ENCODE measurements at places on chromosomes 2 and 18.

DNA sequence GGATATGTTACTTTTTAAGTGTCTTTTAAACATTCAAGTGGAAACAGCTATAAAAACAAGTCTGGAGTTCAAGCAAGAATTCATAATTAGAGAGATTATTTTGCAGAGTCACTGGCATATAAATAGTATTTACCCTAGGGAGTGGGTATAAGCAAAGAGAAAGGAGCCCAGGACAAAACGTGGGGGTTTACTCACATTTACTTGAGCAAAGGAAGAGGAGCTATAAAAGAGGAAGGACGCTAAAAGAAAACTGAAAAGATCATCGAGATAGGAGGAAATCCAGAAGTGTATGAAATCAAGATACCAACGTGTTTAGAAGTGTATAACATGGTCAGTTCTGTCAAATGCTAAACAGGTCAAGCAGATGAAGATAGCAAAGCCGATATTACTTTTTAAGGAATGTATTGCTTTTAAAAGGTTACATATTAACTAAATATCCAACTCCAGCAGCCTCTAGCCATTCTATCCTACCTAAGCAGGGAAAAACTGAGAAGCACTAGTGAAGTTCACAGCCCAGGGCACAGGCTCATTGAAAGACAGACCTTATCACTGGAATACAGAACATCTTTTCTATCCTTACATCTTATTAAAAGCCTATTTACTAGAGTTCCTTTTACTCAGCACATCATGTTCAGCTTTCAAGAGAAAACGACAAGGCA is 8.6 kb downstream of the KANSL1L start:
- no peak for DNase-seq

DNA sequence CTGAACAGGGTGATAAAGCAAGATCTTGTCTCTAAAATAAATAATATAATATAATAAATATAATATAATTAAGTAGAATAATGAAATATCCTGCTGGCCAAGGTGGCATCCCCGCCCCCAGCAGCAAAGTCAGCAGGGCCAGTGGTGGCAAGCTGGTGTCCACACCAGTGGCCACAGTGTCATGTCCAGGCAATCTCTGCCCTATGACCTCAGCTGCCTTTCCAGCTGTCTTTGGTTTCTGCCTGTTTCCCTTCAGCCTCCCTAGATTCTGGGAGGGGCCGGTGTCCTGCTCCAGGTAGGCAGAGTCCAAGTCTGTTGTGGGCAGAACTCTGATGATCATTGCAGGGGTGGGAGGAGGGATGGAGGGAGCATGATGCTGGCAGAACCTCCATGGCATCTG is 16.2 kb upstream of the STEAP3 start:
- no peak for DNase-seq

GRCh38 chr2:180842461-180842860 is 137.9 kb upstream of the UBE2E3 start:
- DNase-seq = no peak

DNA sequence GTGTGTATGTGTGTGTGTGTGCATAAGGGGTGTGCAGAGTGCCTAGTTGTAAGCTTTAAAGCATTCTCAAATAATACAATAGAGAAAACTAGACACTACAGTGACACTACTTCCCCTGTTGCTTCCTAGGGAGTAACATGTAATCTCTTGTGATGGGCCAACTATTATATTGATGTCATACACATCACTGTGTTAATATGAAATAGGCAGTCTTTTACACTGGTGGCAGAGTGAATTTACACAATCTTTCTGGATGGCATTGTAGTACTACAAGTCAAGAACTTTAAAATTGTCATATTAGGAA is 488.0 kb upstream of the ZEB2 start:
- no peak for DNase-seq

DNA sequence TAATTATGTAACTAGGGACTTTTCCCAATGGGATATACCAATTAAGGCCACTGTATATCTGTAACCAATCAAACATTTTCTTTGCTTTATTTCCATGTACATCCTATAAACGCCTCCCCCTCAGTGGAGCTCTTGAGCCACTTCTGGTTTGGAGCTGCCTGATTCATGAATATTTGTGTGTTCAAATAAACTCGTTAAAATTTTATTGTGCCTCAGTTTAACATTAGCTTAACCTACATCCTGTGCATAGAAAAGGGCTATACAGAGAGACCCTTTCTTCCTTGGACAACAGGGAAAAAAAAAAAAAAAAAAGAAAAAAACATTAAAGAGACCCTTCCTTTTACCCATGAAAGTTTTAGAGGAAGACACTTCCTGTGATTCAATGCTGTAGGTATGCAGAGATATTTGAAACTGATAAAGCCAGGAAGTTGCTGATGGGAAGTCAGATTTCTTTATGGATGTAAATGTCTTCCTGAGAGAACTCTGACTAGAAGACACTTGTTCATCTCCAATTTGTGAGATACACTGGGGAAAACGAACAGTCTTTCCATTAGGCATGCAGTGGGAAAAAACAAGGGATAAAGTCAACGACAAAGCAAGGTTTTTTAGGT is 614.6 kb upstream of the SOX11 start:
- no peak for DNase-seq

DNA sequence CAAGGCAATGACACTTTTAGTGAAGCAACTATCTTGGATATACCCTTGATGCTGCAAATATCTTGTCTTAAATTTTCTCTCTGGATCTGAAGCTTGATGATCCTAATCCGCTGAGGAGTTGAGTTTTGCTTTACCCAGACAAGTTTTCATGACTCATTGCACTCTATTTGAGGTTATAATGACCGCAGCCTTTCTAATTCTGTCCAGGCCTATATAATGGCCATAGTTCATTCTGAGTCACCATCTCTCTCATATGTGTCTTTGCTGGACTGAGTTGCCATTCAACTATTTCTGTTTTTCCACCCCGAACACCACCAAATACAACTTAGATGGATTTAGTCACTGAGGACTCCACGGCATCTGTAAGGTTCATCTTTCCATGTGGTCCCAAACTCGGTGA is 802.1 kb upstream of the FAM98A start:
- no peak for DNase-seq

- no peak for DNase-seq
Observed at GRCh38 chr2:107807988-107808387, 18.7 kb upstream of the RGPD4 start.

- no peak for DNase-seq
Observed at GRCh38 chr18:79902075-79902474, 49.4 kb downstream of the SLC66A2 start.

DNA sequence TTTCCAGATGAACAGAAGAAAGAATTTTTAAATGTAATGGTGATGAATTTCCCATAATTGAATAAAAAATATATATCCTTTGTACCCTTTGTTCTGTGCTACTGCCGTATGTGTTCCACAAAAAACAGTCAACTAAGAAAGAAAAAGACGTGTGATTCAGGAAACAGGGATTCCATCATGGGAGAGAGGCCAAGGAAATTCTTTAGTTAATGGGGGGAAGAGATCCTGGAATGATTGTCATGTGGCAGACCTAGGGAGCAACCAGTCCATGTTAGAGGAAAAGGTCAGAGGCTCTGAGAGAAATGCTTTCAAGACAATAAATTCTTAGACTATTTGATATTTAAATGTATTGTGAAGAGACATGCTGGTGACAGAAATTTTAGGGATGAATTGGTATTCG is 76.6 kb downstream of the CPO start:
- no peak for DNase-seq

- DNase-seq = no peak
Observed at GRCh38 chr2:112548980-112549379, 6.7 kb downstream of the POLR1B start.

- DNase-seq = no peak
Observed at GRCh38 chr18:72160510-72161445, 383.4 kb downstream of the CBLN2 start.

DNA sequence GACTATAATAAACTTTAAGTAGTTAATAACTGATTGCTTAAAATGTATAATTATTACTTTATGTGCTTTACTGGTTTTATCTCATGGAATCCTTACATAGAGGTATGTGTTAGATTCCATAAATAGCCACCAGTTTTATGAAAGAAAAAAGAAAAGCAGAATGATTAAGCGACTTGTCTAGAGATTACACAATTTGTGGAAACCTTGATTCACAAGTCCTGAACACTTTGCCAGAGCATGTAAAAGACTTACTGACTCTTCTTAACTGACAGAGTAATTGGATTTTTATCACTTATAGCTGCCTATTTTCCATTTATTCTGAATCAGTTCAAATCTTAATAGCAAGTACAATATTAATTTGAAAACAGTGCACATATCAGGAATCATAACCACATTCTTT is 448.7 kb upstream of the NETO1 start:
- DNase-seq = no peak

DNA sequence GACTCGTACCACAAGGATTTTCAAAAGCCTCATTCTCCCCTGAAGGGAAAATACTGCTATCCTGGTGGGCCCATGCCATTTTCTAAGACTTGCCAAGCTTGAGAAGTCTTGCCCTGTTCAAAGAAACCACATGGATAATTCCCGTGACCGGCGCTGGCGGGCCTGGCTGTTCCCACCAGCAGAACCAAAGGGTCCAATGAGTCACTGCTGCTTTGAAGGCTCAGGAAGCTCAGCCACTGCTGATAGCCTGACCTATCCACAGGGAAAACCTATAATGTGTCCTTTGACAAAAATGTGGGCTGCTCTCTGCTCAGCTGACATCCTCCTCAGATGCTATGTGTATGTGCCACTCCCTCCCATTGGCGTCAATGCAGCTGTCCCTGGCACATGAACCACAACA is 137.9 kb upstream of the RAB12 start:
- no peak for DNase-seq

- no peak for DNase-seq
Observed at GRCh38 chr2:46029332-46029811, 267.8 kb upstream of the EPAS1 start.

GRCh38 chr2:75587954-75588587 is 27.3 kb upstream of the EVA1A start:
- no peak for DNase-seq

DNA sequence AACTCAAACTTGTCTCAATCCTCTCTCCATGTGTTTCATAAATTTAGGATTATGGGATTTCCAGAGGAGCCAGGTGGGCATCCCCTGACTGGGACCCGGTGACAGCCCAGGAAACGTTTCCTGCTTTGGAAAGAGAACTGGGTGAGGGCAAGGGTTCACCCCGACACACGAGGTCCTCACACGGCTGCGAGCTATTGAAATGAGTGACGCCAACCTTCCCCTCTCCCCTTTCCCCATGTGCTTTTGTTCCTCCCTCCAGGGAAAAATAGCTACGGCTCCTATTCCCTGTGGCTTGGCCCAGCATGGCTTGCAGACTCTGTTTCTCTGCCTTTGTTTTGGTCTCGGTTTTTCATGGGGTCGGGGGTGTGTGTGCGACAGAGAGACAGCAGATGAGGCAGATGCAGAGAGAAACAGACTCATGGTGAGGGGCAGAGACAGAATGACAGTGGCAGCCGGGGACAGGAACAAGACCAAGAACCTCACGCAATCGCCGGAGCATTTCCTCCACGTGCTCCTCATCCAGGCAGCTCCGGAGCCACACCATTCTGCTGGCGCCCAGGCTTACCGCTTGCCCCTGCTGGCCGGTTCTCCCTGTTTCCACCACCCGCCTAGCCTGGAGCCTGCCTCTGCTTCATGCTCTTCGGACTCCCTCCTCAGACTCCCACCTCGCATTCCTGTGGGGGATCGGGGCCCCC is 238.5 kb downstream of the DYSF start:
- no peak for DNase-seq

DNA sequence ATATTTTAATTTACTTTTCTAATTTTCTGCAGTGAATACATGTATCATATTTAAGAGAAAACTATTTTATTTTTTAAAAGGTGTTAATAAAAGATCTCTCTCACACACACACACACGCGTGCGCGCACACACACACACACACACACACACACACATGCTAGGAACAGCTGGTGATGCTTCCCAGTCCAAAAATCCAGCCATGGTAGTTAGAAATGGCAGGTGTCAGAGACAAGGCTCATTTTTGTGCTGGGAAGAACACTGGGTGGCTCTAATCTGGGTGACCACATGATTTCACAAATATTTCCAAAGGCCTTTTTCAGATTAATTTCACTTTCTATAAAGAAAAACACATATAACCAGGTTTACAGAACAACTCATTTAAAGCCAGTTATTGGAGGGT is 104.5 kb upstream of the NCK2 start:
- DNase-seq = no peak

DNA sequence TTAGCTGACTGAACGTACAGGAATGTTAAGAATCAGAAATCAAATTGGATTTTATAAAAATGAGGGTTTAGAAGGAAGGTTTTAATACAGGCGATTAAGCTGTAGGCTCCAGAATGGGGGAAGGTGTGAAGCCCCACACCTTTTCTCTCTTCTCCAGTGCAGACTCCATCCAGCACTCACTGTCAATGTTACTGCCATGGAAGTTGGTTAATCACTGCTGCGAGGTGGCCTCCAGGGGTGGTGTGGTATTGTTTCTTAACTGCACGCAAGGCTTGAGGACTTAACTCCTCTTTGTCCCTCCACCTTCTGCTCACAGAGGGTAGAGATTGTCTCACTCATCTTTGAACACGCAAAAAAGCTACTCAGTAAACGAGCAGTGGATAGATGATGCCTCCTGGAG is 26.9 kb upstream of the YWHAQ start:
- DNase-seq = no peak

DNA sequence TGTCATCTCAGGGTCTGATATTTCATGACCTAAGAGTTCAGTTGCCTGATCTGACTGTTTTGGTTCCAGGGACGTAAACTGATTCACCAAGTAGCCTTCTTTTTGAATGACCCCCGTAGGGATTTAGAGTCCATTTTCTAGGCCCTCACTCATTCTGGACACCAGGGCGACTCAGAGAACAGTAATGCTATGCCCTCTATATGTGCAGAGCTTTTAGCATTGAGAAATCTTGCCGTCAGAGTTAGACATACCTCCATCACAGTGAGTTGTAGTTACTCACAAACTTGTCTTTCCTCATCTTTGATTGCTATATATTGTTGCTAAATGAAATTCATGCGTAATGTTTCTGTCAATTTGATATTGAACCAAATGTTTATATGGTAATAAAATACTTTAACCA is 92.3 kb downstream of the OSBPL6 start:
- no peak for DNase-seq

DNA sequence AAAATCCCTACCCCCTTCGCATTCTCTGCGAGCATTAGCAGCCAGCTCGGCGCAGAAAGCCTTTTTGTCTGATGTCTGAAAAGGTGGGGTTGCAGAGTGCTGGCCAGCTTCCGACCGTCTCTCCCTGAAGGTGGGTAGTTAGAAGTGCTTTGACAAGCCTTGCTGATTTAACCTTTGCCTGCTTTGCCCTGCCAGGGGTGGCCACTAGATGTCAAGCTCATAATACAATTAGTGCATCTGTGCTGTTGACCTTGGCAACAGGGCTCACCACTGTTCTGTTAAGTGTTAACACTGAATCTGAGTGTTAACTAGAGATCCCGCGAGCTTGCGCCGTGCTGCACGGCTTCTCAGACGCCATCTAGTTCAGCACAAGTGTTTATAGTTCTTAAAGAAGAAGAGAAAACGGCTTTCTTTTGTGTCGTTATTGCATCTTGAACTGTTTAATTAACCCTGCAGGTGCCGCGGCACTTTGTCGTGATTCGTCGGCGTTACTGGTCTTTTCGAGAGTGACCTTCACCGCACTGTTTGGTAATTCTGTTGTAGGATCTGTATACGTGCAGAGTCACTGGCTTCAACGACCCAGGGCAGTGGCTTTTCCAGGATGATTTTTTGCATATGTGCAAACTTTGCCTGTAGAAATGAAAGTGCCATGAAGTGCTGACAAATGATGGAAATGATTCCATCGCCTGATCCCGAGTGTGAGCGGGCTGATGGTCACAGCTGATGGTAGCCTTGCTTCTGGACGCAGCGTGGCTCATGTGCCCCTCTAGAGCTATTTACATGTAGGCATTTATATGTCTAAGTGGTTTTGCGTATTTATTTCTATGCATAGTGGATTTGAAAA is 5.5 kb downstream of the SALL3 start:
- no peak for DNase-seq

Data from coronary artery (tissue), 2 donors.